ENCODE measurements at places on chromosomes 6 and 20.
A peak's percentile ranks its signal among the peaks of the same experiment; 100 is the strongest.

GRCh38 chr6:144690666-144691065, 405.5 kb downstream of the UTRN start:
- no peak for DNase-seq

DNA sequence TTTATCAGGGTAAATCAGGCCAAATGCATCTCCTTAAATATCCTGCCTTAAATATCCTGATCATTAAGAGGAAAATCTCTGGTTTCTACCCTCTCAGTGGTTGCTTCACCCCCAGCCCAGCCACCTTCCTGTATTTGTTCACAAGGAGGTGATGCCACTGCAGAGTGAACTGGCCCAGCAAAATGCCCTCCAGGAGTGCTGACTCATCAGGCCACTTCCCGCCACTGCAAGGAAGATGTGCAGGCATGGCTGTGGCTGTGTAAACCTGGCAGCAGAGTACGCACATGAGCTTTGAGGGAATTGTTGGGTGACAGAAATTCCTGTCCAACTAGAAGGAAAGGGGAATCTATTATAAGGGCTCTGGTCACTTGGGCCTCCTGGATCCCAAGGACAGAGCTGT, 13.8 kb downstream of the NQO2 start:
- DNase-seq = no peak

- no peak for DNase-seq
Measured at GRCh38 chr6:146741609-146742008, 142.8 kb downstream of the ADGB start.

DNA sequence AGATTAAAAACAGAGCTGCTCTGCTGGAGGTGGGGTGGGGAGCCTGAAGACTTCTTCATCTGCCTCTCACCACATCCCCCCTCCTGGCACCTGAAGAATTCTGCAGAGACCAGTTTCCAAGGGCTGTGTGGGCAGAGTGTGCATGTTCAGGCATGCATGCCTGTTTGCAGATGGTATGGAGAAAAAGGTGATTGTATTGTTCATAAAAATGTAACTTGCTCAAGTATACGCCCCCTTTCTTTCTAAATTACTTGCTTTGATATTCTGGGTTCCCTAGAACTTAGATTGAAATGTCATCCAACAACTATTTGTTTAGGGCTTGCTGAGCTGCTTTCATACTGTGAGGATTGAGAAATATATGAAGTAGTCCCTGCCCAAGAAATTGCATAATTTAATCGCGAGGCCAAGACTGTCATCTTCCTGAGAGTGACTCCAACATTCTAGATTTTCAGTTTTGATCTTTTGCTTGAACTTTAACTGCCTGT, 83.6 kb downstream of the LCA5 start:
- no peak for DNase-seq

DNA sequence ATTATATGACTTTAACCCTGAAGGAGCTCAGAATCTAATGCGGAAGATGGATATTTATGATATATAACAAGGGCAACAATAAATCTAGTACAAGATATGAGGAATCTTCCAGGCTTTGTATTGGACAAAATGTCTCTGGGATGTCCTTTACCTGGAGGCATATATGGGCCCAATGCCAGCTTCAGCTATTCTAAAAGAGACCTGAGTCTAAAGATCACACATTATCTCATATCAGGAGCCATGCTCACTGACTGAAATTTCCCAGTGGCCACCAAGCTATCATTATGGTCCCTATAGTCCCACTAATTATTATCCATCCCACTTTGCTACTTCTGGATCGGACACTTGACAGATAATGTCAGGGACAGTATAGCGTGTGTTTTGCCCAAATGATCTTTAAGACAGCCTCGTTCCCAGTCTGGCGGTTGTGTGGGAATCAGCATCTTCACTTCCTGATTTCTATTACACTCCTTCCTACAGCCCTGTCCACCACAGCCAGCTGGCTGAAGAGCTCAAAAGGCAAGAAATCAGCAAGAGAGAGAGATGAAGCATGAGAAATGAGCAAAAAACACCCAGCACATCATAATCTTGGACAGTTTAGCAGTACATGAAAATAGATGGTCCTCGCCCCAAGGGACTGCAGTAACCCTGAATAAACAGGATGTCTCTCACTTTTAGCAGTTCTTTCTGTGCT, 34.9 kb downstream of the KLHL31 start:
- no peak for DNase-seq

DNA sequence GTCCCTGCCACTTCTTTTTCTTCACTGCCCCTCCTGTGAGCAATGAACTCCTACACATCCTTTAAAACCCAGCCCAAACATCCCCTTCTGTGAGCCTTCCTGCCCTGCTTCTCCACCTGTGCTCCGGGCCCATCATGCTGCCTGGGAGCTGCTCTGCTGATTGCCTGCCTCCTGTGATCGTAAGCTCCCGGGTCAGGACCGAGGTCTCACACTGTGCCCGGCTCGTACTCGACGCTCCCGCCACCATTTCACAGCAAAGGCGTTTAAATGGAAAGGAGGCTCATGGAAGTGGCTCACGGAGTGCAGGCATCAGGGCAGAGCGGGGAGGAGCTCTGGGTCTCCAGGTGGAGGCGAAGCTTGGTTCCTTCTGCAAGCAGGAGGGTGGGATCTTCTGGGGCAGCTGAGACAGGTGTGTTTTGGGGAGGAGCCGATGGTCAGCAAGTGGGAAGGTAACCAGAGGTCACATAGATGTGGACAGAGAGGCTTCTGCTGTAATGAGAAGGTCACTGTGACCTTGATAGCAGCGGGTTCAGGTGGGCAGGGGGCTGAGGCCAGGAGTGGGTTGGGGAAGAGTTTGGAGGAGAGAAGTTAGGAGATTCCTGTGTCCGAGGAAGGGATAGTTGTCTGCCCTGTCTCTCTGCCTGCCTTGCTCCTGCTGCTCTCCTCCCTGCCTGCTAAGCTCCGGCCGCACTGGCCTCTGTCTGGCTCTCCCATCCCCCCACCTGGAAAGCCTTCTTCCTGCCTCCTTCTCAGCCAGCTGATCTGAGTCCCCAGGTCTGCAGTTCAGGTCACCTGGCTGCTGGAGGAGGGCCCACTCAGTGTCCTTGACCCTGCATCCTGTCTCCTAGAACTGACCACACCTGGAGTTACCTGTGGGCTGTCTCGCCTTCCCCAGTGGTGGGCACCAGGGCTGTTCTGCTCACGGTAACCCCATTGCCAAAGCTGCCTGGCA, 52.7 kb upstream of the FRMD1 start:
- peak; percentile 4 for DNase-seq

DNA sequence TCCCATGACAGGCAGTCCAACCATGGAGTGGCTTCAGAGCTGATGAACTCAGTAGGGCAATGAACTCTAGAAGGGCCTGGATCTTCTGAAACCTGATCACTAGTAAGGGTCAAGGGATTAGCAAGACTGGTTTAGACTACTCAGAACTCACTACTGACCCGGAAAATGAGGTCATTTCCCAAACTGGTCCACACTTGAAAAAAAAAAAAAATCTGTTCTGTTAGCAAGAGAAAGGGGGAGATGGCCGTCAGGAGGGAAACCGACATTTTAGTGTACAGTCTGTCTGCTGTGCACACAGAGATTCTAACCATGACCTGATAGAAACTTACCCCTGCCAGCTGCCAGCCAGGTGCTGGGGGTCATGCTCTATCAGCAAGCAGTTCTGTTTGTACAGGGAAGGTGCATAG, 262.4 kb upstream of the AGPAT4 start:
- no peak for DNase-seq

DNA sequence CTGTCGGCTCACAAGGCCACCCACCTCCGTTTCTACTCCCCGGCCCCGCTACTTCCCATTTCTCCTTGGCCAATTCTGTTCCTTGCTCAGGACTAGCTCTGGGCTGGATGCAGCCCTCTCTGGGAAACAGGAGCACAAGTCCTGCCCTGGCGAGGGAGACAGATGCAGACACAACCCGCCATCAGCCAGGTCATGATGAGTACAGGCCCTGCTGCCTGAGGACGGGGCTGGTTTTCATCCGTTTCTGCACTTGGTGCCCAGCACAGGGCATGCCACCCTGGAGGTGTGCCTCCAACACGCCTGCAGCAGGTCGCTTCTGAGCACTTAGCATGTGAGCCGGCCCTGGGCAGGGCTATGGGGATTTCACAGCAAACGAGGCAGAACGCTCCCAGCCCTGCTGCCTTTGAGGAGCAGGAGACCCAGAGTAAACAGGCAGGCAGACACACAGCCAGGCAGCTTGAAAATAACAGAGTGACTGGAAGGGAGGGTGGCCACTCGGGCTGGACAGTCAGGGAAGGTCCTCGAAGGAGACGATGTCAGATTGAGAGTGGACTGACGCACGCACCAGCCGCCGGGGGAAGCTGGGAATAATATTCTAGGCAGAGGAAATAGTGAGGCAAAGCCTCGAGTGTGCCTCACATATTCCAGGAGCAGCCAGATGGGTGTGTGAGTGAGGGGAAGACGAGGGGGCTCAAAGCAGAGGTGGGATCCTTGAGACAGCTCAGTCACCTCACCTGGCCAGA, 21.2 kb upstream of the VSTM2L start:
- DNase-seq = no peak

DNA sequence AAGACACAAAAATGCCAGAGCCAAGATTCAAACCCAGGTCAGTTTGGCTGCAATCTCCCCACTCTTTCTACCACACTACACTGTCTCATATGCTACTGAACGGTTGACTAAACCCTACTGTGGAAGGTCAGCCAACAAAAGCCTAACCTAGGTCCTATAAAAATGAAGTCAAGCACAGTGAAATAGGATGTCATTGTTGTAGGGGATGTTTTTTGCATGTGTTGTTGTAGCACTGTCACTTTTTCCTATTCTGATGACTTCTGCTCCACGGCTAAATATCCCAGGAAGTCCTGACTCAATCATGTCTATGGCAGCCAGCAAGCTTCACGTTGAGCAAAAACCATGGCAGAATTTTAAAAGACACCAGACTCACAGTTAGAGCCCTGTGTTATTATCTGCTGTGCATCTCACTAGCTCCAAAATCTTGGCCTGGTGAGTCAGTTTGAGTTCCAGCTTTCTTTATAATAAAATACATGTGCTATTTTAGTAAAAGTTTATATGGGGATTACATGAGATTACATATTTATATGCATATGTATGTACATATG, 322.1 kb upstream of the NT5E start:
- DNase-seq = no peak

- no peak for DNase-seq
Measured at GRCh38 chr6:124282541-124282940, 478.9 kb downstream of the NKAIN2 start.

DNA sequence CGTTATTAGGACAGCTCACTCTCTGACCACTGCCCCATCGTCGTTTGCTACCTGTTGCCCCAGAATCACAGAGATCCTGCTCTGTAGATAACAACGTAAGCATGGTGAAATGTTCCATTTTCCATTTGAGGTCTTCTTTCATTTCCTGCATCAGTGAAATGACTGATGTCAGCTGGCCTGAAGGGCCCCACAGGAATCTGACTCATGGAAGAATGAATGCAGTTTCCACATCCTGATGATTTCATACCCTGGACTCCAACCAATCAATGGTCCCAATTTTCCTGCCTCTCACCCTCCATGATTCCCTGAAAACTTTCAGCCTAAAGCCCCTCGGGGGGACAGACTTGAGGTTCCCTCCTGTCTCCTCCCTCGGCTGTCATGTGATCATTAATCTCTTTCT, 394.4 kb upstream of the CDH4 start:
- DNase-seq = no peak

DNA sequence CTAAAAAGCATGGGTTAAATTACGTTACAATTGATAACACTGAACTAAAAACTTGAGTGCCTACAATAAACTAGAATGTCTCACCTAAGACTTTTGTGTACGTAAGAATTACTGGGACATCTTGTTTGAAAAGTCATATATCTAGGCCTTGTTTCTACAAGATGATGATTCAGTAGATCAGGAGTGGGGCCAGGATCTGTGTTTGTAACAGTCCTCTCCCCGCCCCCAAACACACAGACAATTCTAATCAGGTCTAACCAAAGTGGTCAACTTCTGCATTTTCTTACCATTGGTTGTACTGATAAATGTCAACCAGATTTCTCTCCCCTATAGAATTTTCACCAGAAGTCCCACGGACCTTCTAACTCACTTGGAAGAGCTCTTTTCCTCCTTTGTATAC, 56.9 kb downstream of the RAMACL start:
- DNase-seq = no peak

GRCh38 chr6:168915855-168916254, 337.8 kb downstream of the THBS2 start:
- DNase-seq = no peak

DNA sequence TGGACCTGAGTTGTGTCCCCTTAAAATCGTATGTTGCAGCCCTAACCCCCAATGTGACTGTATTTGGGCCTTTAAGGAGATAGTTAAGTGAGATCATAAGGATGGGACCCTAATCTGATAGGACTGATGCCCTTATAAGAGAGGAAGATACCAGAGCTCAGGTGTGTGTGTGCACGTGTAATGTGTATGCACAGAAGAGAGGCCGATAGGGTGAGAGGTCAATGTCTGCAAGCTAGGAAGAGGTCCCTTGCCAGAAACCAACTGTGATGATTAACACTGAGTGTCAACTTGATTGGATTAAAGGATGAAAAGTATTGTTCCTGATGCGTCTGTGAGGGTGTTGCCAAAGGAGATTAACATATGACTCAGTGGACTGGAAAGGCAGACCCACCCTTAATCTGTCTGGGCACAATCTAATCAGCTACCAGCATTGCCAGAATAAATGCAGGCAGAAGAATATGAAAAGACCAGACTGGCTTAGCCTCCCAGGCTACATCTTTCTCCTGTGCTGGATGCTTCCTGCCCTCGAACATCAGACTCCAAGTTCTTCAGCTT, 299.8 kb downstream of the LRFN2 start:
- peak; percentile 27 for DNase-seq

DNA sequence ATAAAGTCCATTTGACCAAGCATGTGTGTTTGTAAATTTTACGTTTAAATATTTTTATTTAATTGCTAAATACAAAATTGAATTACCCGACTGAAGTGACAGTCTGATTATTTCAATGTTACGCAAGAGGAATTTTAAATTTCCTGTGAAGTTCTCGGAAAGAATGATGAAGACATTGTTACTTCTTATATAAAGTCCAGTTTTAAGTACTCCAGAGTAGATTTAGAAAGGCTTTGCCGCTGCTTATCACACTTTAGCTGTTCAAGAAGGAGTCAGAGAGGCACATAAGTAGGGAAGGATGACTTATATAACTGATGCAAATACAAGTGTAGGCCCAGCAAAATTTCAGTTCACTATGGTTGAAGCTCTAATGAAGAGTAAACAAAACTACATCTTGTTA, 265.1 kb upstream of the CITED2 start:
- DNase-seq = no peak

DNA sequence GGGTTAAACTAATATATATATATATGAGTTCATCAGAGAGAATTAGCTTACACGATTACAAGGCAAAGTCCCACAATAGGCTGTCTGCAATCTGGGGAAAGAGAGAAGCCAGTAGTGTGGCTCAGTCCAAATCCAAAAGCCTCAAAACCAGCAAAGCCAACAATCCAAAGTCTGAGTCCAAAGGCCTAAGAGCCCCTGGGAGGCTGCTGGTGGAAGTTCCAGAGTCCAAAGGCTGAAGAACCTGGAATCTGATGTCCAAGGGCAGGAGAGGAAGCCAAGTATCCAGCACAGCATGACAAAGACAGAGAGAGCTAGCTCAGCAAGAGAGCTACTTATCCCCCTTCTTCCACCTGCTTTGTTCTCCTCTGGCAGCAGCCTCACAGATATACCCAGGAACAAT, 274.7 kb upstream of the ID4 start:
- peak; percentile 43 for DNase-seq
